ENCODE measurements at places on chromosomes 3 and 15. TPM values are rescaled to one million over a fixed set of nuclear protein-coding genes. Genes with fewer than 3 reads are reported as not detected.

- no peak for DNase-seq
Observed at GRCh38 chr3:17938313-17938712, 195.9 kb upstream of the TBC1D5 start.

- no peak for DNase-seq
Observed at GRCh38 chr3:138511945-138512344, 77.5 kb downstream of the ESYT3 start.

NISCH gene
- 77.2 TPM for total RNA-seq

GRCh38 chr3:30059240-30059639 lies 547.2 kb upstream of the TGFBR2 start:
- DNase-seq, result no peak

DNA sequence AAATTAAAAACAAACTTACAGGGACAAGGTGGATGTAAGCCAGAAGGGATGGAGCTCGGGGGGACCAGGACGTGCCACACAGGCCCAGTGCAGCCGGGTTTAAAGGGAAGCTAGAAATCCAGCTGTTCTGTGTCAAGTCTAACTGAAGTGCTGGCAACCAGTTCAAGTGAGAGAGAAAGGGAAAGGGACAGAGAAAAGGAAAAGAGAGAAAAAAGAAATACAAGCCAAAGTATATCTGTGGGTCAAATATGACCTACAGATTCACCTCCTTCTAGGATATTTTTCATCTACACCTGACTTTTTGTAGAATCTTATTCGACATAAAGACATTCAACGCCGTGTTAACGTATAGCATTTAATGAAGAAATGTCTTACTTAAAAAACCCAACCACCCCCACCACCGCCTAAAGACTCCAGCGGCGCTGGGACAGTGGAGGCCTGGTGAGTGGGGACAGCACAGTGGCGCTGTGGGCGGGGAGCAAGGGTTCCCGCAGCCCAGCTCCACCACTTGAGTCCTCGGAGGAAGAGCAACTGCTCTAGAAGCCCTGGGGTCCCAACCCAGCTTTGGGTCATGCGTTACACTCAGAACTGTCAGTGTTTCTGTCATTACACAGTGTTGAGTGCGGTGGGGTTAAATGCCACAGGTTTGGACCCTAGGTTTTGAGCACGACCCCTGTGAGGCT lies 62.3 kb downstream of the CHSY1 start:
- no peak for DNase-seq
